ENCODE measurements at places on chromosomes 11 and 22.

DNA sequence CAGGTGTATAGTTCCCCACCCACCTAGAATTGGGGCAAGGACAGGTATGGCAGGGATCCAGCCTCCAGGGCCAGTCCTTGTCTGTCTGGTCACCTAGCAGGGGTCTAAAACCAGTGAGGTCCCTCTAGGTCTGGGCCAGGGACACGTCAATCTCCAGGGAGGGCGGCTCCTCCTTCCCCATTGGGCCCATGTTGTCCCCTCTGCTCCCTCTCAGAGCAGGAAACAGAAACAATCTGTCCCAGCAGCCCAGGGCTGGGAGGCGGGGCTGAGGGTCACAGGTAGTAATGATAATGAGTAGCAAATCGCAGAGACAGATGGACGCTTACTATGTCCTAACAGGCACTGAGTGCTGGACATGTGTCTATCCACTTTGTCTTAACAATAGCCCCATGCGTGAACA is 22.8 kb upstream of the SYT7 start:
- H3K4me1 ChIP-seq = peaks cover 4% of the 10 kb centered on the region
- H3K27me3 ChIP-seq = peaks cover 21% of the 10 kb centered on the region
- DNase-seq = no peak
- H3K27ac ChIP-seq = no peak overlapping the region
- H3K36me3 ChIP-seq = no peaks in the 10 kb centered on the region
- H3K4me3 ChIP-seq = no peak overlapping the region

GRCh38 chr22:35632935-35633334 is 15.3 kb upstream of the APOL6 start:
- no peaks in the 10 kb centered on the region for H3K36me3 ChIP-seq
- H3K27ac ChIP-seq = no peak overlapping the region
- H3K4me3 ChIP-seq = no peak overlapping the region
- no peak for DNase-seq
- peaks cover 19% of the 10 kb centered on the region for H3K27me3 ChIP-seq

DNA sequence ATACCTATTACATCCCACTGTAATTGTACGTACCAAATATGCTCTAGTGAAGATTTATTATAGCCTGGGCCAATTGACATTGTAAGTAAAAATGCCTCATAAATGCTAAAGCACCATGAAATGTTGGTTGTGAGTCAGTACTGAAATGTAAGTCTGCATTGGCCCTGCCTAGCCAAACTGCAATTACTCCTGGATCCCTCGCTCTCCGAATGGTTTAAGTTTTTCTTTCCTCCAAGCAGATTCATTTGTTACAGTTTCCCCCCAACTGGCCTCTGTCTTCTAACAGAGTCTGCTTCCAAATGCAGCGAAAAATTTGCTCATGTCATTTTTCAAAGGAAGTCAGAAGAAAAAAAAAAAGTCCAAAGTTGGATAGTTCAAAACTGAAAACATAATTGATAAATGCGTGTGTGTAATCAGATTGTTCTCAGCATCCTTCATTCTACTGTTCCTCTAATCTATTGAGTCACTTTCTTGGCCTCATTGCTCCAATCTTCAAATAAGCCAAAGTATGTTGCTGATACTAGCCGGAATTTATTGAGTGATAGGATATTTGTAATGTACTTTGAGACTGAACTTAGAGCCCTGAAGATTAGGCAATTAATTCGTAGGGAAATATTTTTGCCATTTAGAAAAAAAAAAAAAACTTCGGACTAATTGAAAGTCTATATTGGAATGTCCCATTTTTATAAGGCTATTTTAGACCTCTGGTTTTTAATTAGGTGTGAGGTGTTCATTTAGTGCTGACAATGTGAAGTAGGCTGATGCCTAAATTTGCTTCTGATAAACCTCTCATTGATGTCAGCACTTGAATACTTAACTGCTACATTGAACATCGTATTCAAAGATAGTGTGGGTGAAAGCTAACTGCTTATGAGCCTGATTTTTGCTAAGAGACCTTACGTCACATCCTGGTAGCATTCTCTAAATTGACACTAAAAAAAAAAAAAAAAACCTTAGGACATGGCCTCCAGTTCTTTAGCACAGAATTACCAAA is 93.4 kb downstream of the WT1 start:
- H3K27ac ChIP-seq = no peak overlapping the region
- peaks cover 11% of the 10 kb centered on the region for H3K27me3 ChIP-seq
- no peak overlapping the region for H3K4me3 ChIP-seq
- H3K36me3 ChIP-seq = no peaks in the 10 kb centered on the region

- H3K27ac ChIP-seq = no peak overlapping the region
- H3K4me3 ChIP-seq = no peak overlapping the region
- no peaks in the 10 kb centered on the region for H3K36me3 ChIP-seq
- DNase-seq = no peak
- H3K27me3 ChIP-seq = peaks cover 4% of the 10 kb centered on the region
Observed at GRCh38 chr11:32153747-32154146, 62.9 kb downstream of the RCN1 start.

DNA sequence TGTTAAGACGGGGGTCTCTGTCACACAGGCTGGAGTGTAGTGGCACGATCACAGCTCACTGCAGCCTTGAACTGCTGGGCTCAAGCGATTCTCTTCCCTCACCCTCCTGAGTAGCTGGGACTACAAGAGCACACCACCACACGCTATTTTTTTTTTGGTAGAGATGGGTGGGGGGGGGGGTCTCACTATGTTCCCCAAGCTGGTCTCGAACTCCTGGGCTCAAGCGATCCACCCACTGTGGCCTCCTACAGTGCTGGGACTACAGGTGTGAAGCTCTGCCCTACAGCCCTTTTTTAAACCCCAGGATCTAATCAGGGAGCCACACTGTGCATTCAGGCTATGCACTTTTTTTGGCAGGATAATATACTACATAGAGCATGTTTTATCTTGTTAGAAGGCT is 1.4 kb upstream of the DHCR7 start:
- peaks cover 78% of the 10 kb centered on the region for H3K4me1 ChIP-seq
- H3K36me3 ChIP-seq = peaks cover 26% of the 10 kb centered on the region
- H3K4me3 ChIP-seq = peak overlapping the region; percentile 91
- H3K27ac ChIP-seq = peak overlapping the region; percentile 44
- DNase-seq = no peak
- no peaks in the 10 kb centered on the region for H3K27me3 ChIP-seq

DNA sequence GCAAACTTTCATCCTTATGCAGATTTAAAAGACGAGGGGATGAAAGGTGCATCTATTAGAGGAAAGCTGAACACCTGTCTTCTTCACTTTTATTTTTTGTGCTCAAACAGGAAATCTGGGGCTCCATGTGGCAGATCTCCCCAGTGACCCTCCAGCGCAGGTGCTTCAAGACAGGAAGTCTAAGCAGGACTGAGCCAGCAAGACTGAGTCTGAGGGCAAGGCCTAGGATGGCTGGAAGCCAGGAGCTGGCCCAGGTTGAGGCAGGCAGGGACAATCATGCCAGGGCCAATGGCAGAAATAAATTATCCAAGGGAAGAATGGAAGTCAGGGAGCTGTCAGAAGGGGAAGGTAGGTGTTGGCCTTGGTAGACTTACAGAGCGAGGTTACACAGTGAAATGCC is 101.1 kb upstream of the SPON1 start:
- no peak overlapping the region for H3K4me3 ChIP-seq
- no peaks in the 10 kb centered on the region for H3K36me3 ChIP-seq
- no peak for DNase-seq
- H3K27me3 ChIP-seq = peaks cover 73% of the 10 kb centered on the region

- H3K27me3 ChIP-seq = peaks cover 4% of the 10 kb centered on the region
- H3K36me3 ChIP-seq = no peaks in the 10 kb centered on the region
- no peak overlapping the region for H3K4me3 ChIP-seq
- peak; percentile 66 for DNase-seq
- peaks cover 10% of the 10 kb centered on the region for H3K4me1 ChIP-seq
Observed at GRCh38 chr11:75140269-75141138, 10.4 kb upstream of the SLCO2B1 start.

GRCh38 chr11:126090452-126090851 is 27.8 kb upstream of the CDON start:
- peaks cover 4% of the 10 kb centered on the region for H3K27me3 ChIP-seq
- H3K4me1 ChIP-seq = no peaks in the 10 kb centered on the region
- H3K36me3 ChIP-seq = no peaks in the 10 kb centered on the region
- no peak overlapping the region for H3K4me3 ChIP-seq

DNA sequence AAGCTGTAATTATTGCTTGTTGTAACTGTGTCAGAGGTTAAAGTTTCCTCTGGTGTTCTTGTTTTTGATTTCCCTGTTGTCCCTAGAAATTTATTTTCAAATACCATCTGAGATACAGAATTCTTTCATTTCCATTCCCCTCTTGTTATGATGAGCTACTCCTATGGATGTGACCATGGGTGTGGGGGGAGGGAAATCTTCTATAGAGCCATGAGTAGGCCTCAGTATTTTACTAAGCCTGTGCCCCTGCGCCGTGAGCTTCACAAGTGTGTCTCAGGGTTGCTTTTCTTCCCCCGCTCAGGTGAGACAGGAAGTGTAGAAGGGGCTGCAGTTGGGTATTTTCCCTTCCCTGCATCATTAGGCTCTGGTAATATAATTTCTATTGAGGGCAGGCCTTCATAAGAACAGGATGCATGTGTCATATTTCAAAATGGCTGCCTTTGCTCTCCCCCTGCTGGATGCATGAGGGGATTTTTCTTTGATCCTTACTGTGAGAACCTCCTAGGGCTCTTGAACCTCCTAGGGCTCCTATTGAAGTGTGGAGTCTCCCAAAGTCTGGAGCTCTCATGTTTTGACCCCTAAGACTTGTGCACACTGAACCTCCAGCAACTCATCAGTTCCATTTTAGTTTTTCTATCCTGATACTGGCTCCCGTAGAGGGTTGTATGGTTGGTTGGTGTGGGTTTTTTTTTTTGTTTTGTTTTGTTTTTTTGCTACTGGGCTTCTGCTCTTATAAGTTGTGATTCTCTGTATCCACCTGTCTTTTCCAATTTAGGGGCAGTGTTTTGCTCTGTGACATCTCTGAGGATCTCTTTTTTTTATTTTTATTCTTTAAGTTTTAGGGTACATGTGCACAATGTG is 658.2 kb downstream of the NTM start:
- H3K27me3 ChIP-seq = no peaks in the 10 kb centered on the region
- peak; percentile 31 for DNase-seq
- H3K27ac ChIP-seq = no peak overlapping the region
- no peaks in the 10 kb centered on the region for H3K36me3 ChIP-seq

DNA sequence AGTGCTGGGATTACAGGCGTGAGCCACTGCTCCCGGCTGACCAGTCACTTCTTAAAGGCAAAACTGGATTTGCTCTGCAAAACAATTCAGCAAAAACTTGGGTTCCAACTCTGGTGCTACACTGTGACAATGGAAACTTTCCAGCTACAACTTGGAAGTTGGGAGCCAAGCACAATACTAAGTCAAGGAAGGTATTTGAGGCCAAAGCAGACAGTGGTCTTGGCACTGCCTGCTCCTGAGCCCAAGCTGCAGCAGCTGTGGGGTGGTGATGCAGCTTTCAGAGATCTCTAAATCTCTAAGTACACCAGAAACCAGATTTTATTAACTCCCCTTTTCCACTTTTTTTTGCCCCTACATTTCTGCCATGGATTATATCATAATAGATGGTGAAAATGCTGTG is 17.5 kb downstream of the ADM start:
- no peaks in the 10 kb centered on the region for H3K27me3 ChIP-seq
- H3K4me1 ChIP-seq = peaks cover 46% of the 10 kb centered on the region
- no peak for DNase-seq

DNA sequence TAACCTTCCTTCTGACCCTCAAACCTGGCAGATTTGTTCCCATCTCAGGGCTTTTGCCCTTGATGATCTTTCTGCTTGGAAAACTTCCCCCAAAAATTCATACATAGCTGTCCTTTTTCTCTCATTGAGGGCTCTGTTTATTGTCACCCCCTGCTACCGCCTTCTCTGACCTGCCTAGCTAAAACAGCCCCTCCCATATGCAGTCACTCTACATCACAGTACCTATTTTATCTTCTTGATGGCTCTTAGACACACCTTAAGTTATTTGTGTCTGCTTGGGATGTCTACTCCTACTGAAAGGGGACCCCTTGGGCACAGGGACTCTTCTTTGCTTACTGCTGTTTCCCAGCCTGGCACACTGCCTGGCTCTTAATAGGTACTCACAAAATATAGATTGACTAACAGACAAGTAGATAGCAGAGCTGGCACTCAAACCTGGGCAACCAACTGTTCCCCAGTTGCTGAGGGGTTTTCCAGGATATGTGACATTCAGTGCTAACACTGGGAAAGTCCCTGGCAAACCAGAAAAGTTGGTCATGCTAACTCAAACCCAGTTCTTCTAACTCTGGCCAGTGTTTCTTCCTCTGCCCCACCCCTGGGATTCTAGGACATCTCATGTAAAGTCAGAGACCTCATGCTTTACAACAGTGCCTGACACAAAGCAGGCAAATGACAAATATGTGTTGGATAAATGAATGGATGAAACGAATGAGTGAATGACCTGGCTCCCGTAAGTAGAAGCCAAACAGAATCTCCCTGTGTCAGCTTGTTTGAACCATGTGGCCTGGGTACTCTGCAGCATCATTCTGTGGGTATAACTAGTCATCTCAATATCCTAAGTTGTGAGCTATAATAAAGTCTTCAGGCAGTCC is 19.8 kb upstream of the FJX1 start:
- no peaks in the 10 kb centered on the region for H3K4me1 ChIP-seq
- no peaks in the 10 kb centered on the region for H3K36me3 ChIP-seq
- no peak overlapping the region for H3K4me3 ChIP-seq

DNA sequence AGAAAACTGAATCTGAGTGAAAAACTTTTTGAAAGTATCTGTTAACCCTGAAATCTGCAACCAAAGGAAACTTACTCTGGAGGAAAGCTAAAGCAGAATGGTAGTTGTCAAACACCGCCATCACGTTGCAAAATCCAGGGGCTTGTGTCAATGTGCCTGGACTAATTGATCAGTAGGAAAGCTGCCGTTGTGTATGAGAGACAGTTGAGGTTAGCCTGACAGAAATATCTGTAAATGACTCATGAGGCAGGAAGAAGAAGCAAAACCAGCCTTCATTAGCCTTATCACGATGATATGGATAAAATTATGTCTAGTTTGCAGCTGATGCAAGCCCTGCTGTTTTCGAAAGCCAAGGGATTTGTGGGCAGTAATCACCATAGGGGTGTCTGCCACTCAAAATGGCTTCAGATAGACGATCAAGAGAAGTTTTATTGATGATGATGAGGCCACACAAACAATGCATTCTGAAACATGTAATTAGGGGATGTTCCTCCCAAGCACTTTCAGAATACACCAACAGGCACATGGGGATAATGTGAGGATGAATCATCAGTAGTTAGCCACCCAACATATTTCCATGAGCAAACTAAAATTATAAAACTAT is 8.9 kb downstream of the SCGB1A1 start:
- no peaks in the 10 kb centered on the region for H3K36me3 ChIP-seq
- DNase-seq = no peak
- no peak overlapping the region for H3K4me3 ChIP-seq
- no peak overlapping the region for H3K27ac ChIP-seq

Data from neural crest cell (in vitro differentiated cells).